ENCODE measurements at places on chromosomes 7 and 10.

DNA sequence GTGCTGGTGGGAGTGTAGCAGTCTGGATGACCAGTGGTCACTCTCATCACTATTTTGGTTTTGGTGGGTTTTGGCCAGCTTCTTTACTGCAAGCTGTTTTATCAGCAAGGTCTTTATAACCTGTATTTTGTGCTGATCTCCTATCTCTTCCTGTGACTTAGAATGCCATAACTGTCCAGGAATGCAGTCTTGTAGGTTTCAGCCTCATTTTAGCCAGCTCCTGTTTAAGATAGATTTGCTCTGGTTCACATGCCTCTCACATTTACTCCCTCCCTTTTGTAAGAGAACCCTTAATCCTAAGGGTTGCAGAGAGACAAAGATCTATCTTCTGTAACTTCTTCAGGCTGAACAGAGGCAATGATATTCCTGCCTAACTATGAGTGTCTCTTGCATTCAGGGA is 51.2 kb upstream of the INHBA start:
- no peak for DNase-seq

- DNase-seq: no peak
These were observed 52.7 kb upstream of the LAMB1 start for GRCh38 chr7:108055611-108056021.

- no peak for DNase-seq
These were observed 281.8 kb upstream of the KLF6 start for GRCh38 chr10:4066581-4067390.

DNA sequence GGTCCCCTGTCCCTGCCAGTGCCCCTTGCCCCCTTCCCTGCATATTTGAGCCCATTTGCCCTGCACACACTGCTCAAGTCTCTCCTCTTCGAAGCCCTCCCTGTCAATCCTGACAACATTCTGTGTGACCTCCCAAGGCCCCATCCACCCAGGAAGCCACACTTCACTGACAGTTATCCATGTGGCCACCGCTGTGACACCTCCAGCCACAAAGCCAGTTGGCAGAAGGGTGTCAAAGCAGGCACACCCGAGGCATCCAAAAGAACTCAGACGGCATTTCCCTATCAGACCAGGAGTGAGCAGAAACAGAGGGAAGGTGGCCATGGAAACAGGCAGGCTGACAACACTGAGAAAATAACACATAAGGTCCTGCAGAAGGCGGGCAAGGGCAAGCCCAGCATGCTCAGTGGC is 4.6 kb downstream of the POLM start:
- peak; percentile 57 for DNase-seq

GRCh38 chr7:147804032-147804431 is 786.5 kb upstream of the C7orf33 start:
- DNase-seq: no peak

DNA sequence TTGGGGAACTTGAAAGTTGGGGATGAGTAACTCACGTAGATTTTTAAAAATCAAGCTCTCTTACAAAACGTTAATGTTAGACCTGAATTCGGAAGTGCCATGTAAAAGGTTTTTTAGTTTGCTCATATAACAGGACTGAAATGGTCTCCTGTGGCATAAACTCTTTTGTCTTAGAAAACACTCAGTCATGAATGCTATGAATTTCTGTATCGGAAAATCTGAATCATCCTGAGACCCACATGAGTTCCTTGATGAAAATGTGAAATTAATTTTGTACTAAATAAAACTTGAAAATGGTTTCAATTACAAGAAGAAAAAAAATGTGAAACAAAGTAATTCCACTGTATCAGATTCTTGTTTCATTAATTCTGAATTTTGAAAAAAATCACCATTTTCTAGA is 134.8 kb upstream of the BMPER start:
- no peak for DNase-seq

- no peak for DNase-seq
These were observed 38.4 kb downstream of the ALDH18A1 start for GRCh38 chr10:95618101-95618500.

GRCh38 chr10:110360857-110361474 is 56.2 kb upstream of the SMNDC1 start:
- no peak for DNase-seq

DNA sequence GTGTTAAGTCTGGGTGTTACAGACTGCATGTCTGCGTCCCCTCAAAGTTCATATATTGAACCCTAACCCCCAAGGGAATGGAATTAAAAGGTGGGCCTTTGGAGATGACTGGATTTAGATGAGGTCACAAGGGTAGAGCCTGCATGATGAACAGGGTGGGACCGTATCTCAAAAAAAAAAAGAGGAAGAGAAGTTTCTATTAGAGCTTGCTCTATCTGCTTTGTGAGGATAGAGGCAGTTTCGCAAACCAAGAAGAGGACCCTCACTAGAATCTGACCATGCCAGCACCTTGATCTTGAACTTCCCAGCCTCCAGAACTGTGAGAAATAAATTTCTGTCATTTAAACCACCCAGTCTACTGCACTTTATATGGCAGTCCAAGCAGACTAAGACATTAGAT is 1.4 kb downstream of the KIN start:
- DNase-seq: no peak

DNA sequence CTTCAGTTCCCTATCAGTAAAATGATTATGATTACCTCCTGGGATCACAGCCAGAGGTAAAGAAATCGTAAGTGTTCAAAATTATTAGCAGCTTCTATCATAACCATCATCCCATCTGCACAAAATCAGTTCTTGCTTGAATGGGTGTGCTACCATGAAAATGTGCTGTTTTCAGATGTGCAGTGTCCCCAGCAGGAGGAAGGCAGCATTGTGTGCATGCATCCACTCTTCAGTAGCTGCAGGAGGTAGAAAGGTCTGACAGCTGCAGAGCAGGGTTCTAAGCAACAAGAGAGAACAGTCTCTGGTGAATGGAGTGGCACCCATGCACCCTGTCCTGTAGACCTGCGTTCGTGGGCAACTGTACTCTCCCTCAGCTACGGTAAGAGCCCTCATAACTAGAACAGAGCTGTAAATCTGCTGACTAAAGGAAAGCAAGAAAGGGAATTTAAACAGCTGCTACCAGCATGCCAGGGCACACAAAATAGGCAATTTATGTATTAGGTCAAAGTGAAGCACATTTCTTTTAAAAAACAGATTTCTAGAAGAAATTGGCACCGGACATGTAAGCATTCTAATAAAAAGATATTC is 21.2 kb downstream of the VSTM2A start:
- DNase-seq: no peak

GRCh38 chr7:53603461-53603860 is 568.0 kb downstream of the POM121L12 start:
- DNase-seq: no peak

- no peak for DNase-seq
These were observed 85.8 kb downstream of the CTNNA3 start for GRCh38 chr10:67609996-67610793.

- no peak for DNase-seq
These were observed 4.0 kb upstream of the ARMH3 start for GRCh38 chr10:102059987-102060386.

DNA sequence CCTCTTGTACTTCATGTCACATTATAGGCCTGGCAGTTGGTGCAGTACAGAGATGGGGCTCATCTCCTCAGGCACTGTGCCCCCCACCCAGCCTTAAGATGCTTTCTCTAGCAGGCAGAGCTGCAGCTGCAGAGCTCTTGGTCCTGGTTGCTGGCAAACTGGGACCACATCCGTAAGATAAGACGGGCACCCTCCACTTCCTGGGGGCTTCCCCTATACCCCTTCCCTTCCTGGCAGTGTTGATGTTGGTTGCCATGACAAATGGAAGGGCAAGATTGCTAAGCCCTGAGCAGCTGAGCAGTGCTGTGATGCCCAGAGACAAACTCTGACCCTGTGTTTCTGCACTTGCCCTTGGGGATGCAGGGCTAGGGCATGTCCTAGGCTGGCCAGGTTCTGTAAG is 103.4 kb upstream of the ANLN start:
- DNase-seq: no peak

- no peak for DNase-seq
These were observed 48.1 kb upstream of the BMS1 start for GRCh38 chr10:42734536-42734935.

GRCh38 chr7:17601921-17602320 is 303.5 kb downstream of the AHR start:
- DNase-seq: no peak

DNA sequence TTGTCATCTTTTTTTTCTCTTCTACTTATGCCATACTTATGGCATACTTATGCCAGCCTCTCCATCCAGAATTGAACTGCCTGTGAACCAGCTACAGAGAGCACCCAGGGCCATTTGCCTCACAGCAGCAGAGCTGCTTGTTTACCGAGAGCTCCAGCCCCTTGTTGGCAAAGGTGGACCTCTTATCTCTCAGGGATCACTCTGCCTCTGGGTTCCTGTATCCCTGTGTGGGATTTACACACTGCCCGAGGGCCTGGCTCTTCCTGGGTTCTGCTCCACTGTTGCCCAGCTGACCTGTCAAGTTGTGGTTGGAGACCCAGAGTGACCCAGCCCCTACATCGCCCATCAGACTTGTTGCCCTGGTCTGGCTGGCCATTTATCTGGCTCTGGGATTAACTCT is 22.3 kb downstream of the MRPS33 start:
- no peak for DNase-seq

GRCh38 chr10:98396096-98397063 is 18.6 kb downstream of the PYROXD2 start:
- DNase-seq: no peak

GRCh38 chr10:87685832-87686574 is 26.3 kb downstream of the PAPSS2 start:
- DNase-seq: no peak

DNA sequence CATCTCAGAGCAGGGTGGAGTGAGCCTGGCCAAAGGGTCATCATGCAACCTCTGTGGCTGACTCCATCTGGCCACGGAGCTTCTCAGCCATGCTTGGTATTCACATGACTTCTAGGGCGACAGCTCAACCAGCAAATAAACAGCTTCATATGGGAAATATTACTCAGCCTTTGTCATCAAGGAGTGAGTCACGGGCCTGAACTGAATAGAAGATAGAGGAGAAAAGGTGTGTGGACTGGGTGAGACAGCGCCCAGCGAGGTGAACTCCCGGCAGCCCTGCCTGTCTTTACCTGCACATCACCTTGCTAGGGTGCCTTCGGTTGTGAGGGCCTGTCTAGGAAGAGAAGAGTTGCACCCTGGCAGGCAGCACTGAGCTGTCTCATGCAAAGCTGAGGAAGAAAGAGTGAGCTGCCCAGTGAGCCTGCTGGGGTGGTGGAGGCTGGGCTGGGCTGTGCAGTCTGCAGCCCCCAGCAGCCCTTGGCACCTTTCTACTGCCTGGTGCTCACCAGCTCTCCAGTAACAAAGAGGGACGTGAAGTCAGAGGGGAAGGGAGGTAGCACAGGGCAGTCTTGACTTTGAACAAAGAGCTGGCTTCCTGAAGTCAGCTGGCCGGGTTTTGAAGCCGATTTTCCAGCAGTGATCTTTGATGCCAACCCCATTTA is 114.2 kb downstream of the EGFR start:
- no peak for DNase-seq

DNA sequence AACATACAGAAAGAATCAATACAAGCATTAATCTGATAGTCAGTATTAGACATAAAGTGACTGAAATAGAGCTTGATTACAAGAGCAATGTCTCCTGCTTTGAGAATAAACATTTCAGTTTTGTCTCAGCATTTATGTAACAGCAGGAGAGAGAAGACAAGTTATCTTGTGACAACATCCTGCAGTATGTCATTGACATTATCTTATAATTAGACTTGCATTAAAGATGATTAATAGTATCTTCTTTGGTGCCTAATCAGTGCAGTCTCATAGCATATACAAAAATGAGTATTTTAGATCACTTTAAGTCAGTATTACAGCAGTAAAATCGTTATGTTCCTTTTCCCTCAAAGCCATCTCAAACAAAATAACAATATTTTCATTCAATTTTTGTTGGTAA is 436.1 kb upstream of the ETV1 start:
- no peak for DNase-seq

DNA sequence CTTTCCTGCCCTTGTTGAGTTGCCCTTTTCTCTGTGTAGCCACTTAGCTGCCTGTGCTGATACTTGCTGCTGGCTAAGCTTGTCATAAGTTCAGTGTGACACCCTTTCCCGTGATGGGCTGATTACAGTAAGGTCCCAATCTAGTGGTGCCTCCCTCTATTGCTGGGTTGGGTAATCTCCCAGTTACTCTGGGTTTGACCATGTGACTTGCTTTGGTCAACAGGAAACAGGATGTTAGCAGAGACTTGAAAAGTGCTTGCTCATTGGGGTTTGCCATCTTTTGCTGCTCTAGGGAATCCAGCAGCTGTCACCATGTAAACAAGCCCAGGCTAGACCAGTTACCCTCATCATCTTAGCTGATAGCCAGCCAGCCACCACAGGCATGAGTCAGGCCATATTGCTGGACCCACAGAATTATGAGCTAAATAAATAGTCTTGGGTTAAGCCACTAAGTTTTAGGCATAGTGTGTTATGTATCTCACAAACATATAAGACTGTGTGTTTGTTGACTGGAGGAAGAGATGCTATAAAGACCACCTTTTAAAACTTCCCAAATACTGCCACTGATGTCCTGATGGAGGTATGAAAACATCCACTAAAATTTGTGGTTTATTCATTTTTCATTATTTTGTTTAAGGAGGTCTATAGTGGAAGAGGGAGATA is 4.0 kb upstream of the LEP start:
- DNase-seq: peak; percentile 15

GRCh38 chr10:35352512-35352911 is 16.2 kb downstream of the CCNY start:
- DNase-seq: no peak

- DNase-seq: no peak
These were observed 7.0 kb upstream of the HPS1 start for GRCh38 chr10:98453729-98454128.

- no peak for DNase-seq
These were observed 6.3 kb downstream of the IFT22 start for GRCh38 chr7:101315336-101315735.

DNA sequence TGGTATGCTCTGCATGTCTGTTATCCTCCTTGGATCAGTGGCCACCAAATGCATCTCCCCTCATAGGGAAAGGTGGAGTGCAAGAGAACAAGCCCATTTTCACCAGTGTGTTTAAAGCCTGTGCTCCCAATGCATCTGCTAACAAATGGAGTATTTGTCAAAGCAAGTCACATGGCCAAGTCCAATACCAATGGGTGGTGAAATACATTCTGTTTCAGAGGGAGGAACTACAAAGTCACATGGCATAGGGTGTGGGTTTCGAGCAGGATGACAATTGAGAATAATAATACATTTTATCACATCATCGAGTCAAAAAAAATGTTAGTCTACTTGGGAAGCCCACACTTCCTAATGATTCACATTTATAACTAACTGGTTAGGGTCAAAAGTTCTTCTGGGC is 62.7 kb downstream of the SUGCT start:
- no peak for DNase-seq

GRCh38 chr7:114539575-114539974 is 125.0 kb downstream of the FOXP2 start:
- DNase-seq: no peak

DNA sequence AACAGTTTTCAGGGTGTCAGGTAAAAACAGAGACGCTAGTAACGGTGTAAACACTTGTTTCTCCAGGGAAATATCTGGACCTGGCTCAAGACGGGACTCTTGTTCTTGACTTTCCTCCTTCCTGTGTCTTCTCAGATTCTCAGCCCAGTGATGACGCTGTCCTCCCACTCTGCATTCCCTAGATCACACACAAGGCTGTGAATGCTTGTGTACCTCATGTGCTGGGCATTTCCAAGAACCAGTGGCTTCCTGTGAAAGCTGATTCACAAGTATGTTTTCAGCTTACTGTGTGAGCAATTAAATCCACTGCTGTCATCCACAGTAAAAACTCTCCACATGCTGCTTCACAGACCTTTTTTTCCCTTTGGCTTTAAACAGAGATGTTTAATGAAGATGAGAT is 193.8 kb upstream of the DPP6 start:
- no peak for DNase-seq

GRCh38 chr10:124497196-124497881 is 35.7 kb downstream of the LHPP start:
- no peak for DNase-seq
